ENCODE measurements at places on chromosomes 1 and 21.

DNA sequence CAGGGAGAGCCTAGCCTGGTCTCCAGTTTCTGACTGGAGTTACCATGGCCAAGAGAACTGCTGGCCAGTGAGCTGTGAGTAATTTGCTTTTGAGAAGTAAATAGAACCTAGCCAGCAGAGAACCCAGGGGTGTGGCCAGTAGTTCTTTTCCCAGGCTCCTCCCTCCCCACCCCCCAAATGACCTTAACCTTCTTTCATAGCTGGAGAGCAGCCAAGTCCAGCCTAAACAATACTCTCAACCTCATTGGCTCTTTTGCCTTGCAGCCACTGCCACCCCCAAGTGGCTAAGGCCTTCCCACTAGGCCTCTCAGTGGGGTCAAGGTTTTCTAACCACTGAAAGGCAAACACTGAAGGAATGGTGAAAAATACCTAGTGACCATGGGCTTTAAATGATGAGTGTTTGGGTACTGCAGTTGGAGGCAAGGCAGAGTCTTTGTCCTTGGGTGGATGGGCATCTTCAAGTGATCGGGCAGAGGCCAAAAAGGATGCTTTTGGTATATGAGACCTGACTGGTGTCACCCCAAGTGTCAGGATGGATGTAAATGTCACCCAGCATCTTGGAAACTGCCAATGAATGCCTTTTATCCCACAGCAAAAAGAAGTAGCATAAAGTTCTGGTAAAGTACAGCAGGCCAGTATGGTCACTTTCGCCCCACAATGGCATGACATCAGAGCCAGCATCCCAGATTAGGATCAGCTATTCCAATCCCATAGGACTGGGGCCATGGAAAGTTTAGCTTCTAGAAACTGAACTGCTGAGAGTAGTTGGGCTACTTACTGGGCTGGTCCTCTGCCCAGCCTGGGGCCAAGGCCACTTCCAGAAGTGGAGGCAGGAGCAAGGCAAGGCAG lies 3.5 kb upstream of the PIGV start:
- peak; percentile 61 for DNase-seq

GRCh38 chr1:107776900-107777663 lies 187.9 kb downstream of the VAV3 start:
- no peak for DNase-seq

- DNase-seq, result no peak
Observed at GRCh38 chr1:116540088-116540487, 30.7 kb downstream of the CD58 start.

- DNase-seq, result no peak
Observed at GRCh38 chr1:51551848-51552296, 32.8 kb upstream of the EPS15 start.

DNA sequence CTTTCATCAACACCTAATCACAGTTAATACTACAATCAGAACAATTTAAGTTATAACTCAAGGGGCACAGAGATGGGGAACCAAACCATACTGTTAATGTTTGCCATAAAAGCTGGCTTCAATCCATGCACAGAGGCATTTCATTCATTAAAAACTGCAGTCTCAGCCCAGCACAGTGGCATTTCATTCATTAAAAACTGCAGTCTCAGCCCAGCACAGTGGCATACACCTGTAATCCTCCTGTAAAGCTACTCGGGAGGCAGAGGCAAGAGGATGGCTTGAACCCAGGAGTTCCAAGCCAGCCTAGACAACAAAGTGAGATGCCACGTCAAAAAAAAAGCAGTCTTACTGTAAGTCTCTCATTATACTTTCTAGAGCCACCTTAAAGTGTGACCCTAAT lies 29.2 kb downstream of the ARID4B start:
- DNase-seq, result no peak

- no peak for DNase-seq
Observed at GRCh38 chr1:180841415-180841814, 71.3 kb upstream of the KIAA1614 start.

DNA sequence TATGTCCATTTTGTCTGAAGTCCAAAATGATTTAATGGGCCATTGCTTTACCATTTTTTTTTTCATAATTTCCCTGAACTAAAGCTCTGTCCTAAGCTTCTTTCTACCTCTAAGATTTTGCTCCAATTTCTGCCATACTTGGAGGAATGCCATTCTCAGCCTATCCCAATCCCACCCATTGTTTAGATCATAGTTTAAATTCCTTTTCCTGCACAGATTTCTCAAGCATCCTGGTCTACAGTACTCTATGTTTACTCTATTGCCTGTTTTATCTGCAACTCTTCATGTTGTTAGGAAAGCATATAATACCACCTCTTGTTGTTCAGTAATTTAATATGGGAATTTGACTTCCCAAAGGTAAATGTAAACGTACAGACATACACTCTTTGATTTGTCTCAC lies 30.8 kb downstream of the ADAMTS1 start:
- DNase-seq, result no peak

DNA sequence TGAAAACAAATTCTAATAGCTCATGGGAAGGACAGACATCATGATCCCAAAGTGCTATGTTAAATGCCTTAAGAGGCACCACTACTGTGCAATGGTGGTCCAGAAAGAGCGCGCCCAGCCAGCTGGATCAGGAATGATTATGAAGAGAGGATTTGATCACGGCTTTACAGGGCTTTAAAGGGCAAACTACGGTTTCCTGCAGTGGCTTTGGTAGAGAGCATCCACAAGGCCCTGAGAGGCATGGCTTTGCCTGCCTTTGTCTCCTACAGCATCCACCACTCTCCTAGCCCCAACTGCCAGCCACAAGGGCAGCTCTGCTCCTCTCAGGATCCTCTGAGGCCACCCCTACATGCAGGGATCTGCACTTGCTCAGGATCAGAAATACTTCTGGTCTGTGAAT lies 40.7 kb downstream of the ZNF281 start:
- no peak for DNase-seq

GRCh38 chr1:213260311-213261075 lies 209.5 kb downstream of the RPS6KC1 start:
- DNase-seq, result no peak

GRCh38 chr1:38018864-38019343 lies 6.4 kb downstream of the UTP11 start:
- no peak for DNase-seq

DNA sequence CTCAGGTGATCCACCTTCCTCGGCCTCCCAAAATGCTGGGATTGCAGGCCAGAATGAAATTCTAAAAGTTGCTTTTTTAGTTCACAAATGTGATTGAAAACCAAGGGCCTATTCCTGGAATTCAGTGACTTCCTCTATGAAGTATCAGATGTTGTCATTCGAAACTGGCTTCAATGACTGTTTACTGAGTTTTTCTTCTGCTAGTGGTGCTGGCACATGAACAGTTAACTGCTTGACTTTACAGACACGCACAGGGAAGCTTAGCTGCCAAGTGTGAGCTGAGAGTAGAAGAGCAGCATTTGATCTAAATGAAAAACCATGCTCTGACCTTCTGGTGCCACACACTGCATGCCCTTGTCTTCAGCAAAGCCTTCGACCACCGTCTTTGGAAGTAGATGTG lies 32.8 kb upstream of the AJAP1 start:
- no peak for DNase-seq

DNA sequence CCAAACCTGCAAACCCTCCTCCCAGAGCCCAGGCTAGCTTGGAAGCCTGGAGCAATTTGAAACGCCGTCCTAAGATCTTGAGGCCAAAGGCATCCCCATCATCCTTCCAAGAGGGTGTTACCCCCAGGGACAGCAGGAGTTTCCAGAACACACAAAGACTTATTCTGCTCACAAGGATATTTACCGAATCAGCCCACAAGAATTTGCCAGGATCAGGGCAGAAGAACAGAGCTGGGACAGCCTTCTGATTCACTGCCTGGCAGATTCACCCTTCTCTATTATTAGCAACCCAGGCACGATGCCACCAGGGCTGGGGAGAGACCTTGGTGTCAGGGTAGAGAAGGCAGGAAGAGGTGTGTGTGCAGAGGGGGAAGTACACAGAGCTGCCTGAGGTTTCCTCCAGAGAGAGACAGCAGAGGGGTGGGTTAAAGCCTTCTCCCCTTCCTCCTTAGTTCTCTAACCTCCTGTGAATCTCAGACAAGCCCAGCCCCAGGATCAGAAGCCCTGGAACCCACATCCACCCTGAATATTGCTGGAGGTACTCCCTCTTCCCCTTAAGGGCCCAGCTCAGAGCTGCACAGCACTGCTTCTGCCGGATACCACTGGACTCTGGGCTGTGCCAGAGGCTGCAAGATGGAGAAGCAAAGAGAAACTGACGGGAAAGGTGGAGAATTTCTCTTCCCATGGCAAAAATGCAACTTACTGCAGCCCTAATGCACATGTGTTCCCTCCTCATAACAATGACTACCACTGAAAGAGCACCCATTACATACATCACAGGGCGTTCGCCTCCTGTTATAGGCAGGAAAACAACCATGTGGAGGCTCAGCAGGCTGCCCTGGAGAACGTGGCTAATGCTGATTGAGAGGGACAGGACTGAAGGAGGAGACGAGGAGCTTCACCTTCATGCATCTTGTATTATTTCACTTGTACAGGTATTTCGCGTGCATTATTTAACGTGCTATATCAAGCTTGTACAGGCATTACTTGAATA lies 61.8 kb downstream of the ITPKB start:
- no peak for DNase-seq

GRCh38 chr1:36771660-36772284 lies 262.5 kb downstream of the GRIK3 start:
- peak; percentile 56 for DNase-seq

GRCh38 chr21:16873176-16873575 lies 639.7 kb upstream of the CXADR start:
- DNase-seq, result no peak

Measured in H9 (cell line).